ENCODE measurements at places on chromosomes 2 and 18. TPM values are rescaled to one million over a fixed set of nuclear protein-coding genes. Genes with fewer than 3 reads are reported as not detected.

Gene NAPG
- 20.2 TPM for total RNA-seq

Gene EXOC6B
- total RNA-seq, result 6.3 TPM

Gene ERICH2
- 0.42 TPM for total RNA-seq

Gene INO80D
- 5.1 TPM for total RNA-seq

Gene KCNJ13
- total RNA-seq, result not detected

Gene CCDC85A
- 0.10 TPM for total RNA-seq

Gene UGT1A6
- 18.3 TPM for total RNA-seq

Gene GPR75
- 1.4 TPM for total RNA-seq

- no peak for DNase-seq
Observed at GRCh38 chr2:187379869-187380268, 68.2 kb downstream of the CALCRL start.

DNA sequence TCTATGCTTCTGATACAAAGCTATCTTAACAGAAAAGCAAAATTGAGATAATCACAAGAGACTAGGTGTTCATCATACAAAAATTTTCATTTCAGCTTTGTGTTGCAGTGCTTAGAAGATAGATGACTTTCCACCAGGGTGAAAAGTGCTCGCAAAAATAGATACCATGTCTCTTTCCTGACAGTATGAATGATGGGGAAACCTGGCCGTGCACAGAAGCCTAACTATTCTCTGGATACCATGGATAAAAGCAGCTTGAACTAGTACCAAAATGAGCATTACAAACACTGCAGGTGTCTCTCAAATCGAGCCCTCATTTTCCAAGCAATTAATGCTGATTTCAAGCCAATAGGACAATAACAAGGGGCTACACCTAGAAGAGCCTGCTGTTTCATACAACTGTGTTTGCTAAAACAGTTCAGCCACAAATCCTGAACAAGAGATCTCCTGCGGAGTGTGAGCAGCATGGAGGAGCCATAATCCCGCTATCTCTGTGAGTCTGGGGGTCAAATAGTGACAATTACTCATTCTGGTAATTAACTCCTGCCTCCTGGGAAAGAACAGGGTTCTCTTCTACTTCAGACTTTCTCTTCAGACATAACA lies 507.6 kb downstream of the PID1 start:
- no peak for DNase-seq

DNA sequence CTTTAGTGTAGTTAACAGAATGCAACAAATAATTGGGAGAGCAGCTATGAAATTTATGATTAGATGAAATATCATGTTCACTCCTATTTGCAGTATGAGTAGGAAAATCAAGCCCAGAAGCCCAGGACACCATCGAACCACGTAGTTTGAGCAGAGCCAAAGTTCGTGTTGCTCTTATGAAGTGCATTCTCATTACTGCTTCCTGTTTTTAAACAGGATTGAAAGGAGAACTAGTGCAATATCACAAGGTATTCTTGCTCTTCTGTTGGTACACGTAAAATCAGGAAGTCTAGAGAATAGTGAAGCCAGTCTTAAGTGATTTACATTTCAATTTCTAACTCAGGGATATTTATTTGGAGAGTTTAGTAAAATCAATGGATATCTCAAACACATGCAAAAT lies 21.1 kb downstream of the ARHGAP15 start:
- DNase-seq, result no peak

DNA sequence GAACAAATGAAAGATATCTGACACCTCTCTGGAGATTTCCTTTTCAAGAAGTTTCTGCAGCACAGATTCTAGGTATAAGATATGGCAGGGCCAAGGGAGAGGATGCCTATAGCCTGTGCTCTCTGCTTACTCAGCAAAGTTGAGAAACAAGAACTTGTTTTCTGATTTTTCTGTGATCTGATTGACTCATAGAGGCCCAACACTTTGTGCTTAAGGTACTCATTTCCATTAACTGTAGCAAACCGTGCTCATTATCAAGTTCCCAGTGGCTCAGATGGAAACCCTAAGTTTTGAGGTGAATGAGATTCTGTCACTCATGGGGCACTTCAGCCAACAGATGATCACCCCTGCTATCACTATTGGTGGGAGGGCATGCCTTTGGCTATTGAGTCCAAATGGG lies 124.3 kb downstream of the SP100 start:
- no peak for DNase-seq

DNA sequence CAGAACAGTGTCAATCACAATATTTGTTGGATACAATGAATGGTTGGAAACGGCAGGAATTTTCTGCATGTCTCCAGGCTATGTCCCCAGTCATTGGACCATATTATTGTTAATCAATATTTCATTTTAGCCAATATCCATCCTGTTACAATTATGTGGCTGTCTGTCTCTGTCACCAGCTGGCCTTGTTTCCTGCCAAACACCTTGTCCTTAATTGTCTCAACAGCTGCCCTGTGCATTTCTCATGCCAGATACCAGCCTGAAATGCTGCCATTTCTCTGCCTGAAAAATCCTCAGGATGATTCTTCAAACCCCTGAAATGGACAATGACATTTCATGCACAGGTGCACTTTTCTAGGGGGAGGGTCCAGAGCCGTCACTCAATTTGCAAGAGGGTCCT lies 170.6 kb downstream of the ALPK2 start:
- DNase-seq, result no peak

DNA sequence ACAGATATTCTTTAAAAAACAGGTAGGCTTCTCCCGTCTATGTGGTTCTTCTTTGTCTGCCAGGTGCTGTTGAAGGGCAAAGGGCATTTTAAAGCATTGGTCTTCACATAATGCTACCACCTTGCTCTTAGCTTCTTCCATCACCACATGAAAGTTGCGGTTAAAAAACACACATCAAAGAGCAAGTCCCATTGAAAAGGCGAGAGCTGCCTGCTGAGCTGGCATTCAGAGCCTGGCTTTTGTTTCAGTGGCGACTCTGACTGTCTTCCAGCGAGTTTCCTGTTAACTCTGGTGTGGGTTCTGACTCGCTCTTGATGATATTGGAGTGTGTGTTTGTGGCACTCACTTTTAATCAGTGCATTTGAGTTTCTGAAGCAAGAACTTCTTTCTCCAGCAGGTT lies 624.9 kb upstream of the FANCL start:
- no peak for DNase-seq

DNA sequence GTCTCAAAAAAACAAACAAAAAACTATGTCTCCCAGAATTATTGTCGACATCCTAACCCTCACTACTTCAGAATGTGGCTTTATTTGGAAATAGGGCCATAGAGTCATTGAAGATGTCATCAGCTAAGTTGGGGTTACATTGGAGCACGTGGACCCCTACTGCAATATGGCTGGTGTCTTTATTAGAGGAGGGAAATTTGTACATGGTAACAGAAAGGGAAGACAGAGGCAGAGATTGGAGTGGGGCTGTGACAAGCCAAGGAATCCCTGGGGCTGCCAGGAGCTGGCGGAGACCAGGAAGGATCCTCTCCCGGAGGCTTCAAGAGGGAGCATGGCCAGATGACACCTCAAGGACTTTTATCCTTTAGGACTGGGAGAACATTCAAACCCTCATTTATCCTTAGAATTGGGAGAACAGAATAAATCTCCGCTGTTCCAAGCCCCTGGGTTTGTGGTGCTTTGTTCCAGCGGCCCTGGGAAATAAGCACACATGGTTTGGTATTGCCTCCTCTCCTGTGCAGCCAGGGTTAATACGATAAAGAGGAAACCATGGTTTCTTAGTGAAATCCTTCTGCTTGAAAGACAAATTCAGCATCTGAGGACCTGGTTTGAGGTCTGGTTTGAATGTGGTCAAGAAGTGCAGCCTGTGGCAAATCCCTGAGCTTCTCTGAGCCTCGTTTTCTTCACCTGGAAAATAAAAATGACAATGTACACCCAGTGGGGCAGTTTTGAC lies 184.7 kb downstream of the MYCN start:
- no peak for DNase-seq

GRCh38 chr2:127589841-127590240 lies 54.4 kb downstream of the MYO7B start:
- DNase-seq, result no peak

- no peak for DNase-seq
Observed at GRCh38 chr2:83342860-83343329, 1116.2 kb downstream of the SUCLG1 start.

GRCh38 chr2:200477667-200478131 lies 32.2 kb downstream of the KCTD18 start:
- no peak for DNase-seq

- no peak for DNase-seq
Observed at GRCh38 chr2:7029291-7030059, 112.3 kb downstream of the RNF144A start.

DNA sequence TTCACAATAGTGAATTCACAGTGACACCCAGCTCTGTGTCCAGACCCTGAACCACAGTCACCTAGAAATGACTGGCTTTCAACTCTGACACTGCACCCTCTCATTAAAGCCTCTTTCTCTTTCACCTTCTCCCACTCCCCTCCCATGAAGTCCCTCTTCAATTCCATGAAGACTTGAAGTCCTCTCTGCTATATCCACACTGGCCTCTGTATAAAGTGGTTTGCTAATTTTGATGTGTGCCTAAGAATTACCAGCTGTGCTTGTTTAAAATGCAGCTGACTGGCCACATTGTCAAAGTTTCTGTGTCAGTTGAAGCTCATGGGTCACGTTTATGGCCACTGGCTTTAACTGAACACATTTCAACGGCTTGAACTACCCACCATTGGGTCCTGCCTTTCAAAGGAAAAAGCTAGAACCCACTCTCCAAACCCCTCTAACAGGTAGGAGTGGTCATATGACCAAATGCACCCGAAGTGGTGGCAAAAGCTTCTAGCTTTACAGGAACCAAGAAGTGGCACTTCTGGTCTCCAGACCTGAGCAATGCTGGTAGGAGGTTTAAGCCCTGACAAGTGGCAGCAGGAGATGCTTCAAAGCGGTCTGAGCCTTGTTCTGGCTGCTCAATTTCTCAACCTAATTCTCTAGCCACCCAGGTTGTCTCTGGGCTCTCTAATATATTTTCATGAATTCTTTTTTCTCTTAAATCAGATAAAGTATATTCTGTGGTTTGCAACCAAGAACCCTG lies 34.2 kb downstream of the B4GALT6 start:
- no peak for DNase-seq

All from HT-29 (cell line).